ENCODE measurements at places on chromosomes 16 and 17. TPM values are rescaled to one million over a fixed set of nuclear protein-coding genes. Genes with fewer than 3 reads are reported as not detected.

- no peak for DNase-seq
These were observed 2.1 kb upstream of the LYRM9 start for GRCh38 chr17:27895123-27895895.

- DNase-seq, result no peak
These were observed 62.6 kb downstream of the KSR1 start for GRCh38 chr17:27518545-27519521.

Gene CACNG5
- 0.68 TPM for total RNA-seq

DNA sequence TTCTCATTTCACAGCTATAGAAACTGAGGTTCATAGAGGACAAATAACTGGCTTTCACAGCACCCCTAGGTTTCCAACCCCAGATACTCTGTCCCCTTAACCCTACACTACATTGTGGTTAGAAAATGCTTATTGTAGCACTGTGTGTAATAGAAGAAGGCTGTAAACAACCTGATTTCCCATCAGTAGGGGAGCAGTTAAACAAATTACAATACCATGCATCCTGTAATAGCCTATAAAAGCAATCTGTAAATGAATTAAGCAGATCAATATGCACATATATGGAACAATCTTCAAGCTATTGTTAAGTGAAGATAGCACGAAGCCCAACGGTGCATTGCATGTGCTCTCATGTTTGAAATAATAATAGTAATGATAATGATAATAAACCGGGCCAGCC, 39.2 kb upstream of the XPO6 start:
- no peak for DNase-seq

Gene ZFP3
- total RNA-seq, result 0.53 TPM

Measured in type B pancreatic cell (in vitro differentiated cells).